ENCODE measurements at places on chromosomes 6 and 20. TPM values are rescaled to one million over a fixed set of nuclear protein-coding genes. Genes with fewer than 3 reads are reported as not detected.

DNA sequence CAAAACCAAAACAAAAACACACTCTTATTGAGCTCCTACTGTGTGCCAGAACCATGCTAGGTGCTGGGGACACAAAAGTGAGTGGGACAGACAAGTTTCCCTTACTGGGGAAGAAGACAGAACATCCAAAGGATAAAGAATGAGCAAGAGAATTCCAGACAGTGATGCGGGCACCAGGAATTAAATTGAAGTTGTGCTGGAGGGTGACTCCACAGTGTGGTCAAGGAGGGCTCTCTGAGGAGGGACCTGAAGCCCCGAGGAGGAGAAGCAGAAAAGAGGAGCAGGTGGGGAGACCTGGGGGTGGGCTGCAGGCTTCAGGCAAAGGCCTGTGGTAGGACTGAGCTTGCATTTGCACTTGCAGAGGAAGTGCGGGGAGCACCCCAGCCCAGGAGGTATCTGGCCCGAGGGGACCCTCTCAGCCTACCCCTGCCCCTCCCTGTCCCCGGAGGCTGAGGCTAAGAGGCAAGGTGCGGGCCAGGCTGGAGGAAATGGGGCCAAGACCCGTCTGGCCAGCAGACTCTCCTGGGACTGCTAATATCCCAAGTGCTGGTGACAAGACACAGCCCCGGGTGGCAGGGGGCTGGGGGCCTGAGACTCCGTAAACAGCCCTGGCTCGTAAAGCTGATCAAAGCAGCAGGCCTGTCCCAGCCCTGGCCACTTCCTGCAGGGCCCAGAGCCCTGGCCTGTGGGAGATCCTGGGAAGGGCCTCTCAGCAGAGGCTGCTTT is 57.1 kb downstream of the SNAI1 start:
- no peak for DNase-seq

GRCh38 chr20:50794846-50795634 is at the start of gene BCAS4:
Gene BCAS4 (plus strand): TSS chr20:50795061. CDS start chr20:50795084, 23 bp downstream.
- DNase-seq = peak; percentile 87

LRFN2 gene
- 0.16 TPM for polyA plus RNA-seq

GRCh38 chr20:44447827-44448419 is 27.8 kb upstream of the TTPAL start:
- no peak for DNase-seq
